ENCODE measurements at places on chromosomes 13 and 19. TPM values are rescaled to one million over a fixed set of nuclear protein-coding genes. Genes with fewer than 3 reads are reported as not detected.

DENND1C gene
- total RNA-seq = 1.9 TPM

CLEC17A gene
- 0.84 TPM for total RNA-seq

GRCh38 chr19:18488838-18489626 lies 32.8 kb downstream of the ELL start:
- DNase-seq = no peak

ZNF805 gene
- total RNA-seq = 18.1 TPM

SMIM44 gene
- total RNA-seq = not detected

DNA sequence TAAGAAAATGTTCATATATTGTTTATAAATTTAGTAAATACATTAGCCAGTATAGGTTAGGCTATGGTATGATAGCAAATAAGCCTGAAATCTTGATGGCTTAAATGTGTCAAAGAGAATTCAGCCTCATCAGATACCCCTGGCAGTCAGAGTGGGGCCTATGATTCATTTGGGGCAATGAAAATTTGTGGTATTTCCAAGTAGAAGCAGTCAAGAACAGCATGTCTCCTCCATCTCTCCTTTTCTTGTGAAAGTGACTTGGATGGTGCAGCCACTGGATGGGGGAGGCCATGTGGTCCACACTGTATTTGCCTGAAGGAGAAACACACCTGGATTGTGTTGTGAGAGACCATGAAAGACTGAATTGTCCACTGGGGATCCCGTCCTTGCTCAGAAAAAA lies 82.7 kb downstream of the DLEU7 start:
- no peak for DNase-seq

CNN1 gene
- 72.3 TPM for total RNA-seq

DNA sequence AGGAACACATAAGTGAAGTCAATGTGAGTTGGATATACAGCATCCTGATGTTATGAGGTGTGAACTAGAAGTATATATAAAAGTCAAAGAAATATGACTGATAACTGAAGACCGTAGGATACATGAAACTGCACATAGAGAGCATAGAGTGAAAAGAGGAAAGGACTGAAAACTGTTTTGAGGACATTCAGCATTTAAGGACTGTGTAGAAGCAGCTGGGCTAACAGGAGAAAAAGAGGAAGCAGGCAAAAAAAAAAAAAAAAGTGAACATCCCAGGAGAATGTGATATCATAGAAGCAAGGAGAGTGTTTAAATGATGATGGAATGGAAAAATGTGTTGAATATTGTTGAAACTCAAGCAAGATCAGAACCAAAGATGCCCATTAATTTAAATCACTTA lies 363.5 kb downstream of the PCDH20 start:
- no peak for DNase-seq

RNF17 gene
- not detected for total RNA-seq

- no peak for DNase-seq
Observed at GRCh38 chr19:14544047-14544446, 14.7 kb downstream of the TECR start.
